ENCODE measurements at places on chromosomes 1 and 21. TPM values are rescaled to one million over a fixed set of nuclear protein-coding genes. Genes with fewer than 3 reads are reported as not detected.

- H3K27ac ChIP-seq = no peak overlapping the region
- no peak overlapping the region for H3K4me3 ChIP-seq
- H3K27me3 ChIP-seq = no peaks in the 10 kb centered on the region
- DNase-seq = no peak
- H3K4me1 ChIP-seq = no peaks in the 10 kb centered on the region
- H3K36me3 ChIP-seq = no peaks in the 10 kb centered on the region
These were observed 37.1 kb upstream of the IL12RB2 start for GRCh38 chr1:67270541-67270940.

DNA sequence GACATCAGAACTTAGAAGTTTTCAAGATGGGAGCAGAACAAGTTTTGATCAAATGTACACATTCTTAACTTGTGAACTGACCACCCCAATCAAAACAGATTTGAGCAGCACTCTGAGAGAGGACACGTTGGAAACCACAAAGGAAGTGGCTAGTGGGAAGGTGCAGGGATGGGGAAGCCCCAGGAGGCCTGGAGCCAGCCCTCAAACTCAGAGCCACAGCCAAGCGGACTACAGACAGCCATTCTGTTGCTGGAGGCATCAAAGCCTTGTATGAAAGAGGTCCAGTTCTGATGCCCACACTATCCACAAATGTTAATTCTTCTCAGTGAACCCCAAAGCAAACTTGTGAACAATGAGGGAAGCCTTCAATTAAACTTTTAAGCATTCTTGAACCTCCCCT, 143.6 kb upstream of the RAB4A start:
- H3K27ac ChIP-seq = no peak overlapping the region
- H3K4me1 ChIP-seq = no peaks in the 10 kb centered on the region
- no peaks in the 10 kb centered on the region for H3K36me3 ChIP-seq
- no peaks in the 10 kb centered on the region for H3K27me3 ChIP-seq
- no peak for DNase-seq

DNA sequence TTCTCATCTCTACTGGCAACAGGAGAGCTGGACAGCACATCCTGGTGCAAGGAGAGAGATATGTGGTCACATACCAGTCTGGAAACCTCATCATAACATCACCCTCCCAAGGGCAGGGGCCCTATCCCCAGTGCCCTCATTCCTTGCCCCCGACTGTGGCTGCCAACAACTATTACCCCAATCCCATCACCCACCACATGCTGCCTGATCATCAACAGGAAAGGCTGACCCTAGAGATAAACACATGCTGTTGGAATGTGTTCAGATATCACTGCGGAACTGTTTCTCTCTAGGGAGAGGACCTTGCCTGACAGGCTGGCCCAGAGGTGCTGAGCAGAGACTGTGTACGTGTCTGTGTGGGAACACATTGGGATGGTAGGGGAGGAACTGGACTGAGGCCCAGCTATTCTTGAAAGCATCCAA, 4.5 kb upstream of the INKA2 start:
- no peaks in the 10 kb centered on the region for H3K4me1 ChIP-seq
- no peak overlapping the region for H3K4me3 ChIP-seq
- no peaks in the 10 kb centered on the region for H3K27me3 ChIP-seq
- DNase-seq = no peak
- H3K36me3 ChIP-seq = no peaks in the 10 kb centered on the region

GRCh38 chr1:224864006-224864405, 65.5 kb upstream of the DNAH14 start:
- no peaks in the 10 kb centered on the region for H3K27me3 ChIP-seq
- no peaks in the 10 kb centered on the region for H3K36me3 ChIP-seq
- H3K4me3 ChIP-seq = no peak overlapping the region
- DNase-seq = no peak
- H3K27ac ChIP-seq = no peak overlapping the region

- H3K4me1 ChIP-seq = no peaks in the 10 kb centered on the region
- H3K4me3 ChIP-seq = no peak overlapping the region
- H3K27me3 ChIP-seq = no peaks in the 10 kb centered on the region
- no peak for DNase-seq
- no peaks in the 10 kb centered on the region for H3K36me3 ChIP-seq
These were observed 64.0 kb upstream of the COA6 start for GRCh38 chr1:234309243-234309597.

GRCh38 chr1:114510274-114511031, 550 bp downstream of the TRIM33 start:
- H3K4me3 ChIP-seq = peak overlapping the region; percentile 89
- peak overlapping the region; percentile 95 for H3K27ac ChIP-seq
- no peaks in the 10 kb centered on the region for H3K36me3 ChIP-seq
- H3K27me3 ChIP-seq = no peaks in the 10 kb centered on the region
- no peaks in the 10 kb centered on the region for H3K4me1 ChIP-seq

FTCD gene
- not detected for total RNA-seq

OR14K1 gene
- total RNA-seq = 1.0 TPM

AXDND1 gene
- 0.98 TPM for total RNA-seq

DNA sequence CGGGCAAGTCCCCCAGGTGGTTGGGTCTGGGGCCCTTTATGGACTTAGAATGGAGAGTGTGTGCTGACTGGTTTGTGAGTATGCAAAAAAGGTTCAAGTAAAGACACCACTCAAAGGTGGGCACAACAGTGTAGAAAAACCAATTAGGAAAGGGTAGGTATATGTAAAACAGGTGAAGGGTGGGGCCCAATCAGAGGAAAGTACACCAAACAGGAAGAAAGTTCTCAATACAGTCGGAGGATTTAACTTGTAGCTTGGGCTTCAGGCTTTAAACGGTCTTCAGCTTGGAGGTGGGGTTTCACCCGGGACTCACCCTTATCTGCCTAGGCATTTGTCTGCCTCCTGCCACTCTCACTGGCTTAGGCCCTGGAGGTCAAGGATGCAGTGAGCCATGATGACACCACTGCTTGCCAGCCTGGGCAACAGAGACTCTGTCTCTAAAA, 6.8 kb upstream of the PUM1 start:
- DNase-seq = no peak
- H3K27me3 ChIP-seq = no peaks in the 10 kb centered on the region
- no peaks in the 10 kb centered on the region for H3K36me3 ChIP-seq
- H3K4me3 ChIP-seq = no peak overlapping the region

- DNase-seq = no peak
- H3K4me3 ChIP-seq = no peak overlapping the region
- no peak overlapping the region for H3K27ac ChIP-seq
- H3K36me3 ChIP-seq = no peaks in the 10 kb centered on the region
These were observed 944 bp downstream of the PLPPR5 start for GRCh38 chr1:99003581-99004253.

DNA sequence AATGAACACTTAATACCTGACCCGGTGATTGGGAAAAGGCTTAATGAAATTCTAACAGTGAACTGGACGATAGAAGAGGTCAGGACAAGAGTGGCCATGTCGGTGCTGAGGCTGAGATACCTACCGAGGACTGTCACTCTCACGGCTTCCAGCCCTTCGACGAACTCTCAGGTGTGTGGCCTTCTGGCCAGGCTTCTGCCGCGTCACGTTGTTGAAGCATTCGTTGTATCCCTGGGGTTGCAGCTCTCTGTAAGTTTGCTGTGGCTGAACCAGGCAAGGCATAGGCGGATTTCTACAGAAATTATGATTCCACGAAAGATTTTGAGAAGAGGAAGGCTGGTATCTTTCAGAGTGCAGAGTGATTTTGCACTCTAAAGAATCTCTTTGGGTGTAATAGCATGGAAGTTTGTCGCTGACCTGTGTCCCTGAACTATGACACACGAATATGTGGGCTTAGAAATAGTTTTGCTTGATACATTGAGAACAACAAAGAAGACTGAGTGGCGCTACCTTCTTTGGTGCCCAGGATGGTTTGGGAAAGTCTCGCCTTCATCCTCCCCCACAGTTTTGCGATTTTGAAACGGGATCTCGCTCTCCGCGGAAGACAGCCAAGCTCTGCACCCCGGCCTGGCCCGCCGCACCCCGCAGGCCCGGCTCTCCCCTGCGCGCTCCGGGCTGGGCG, 403 bp upstream of the EPHX4 start:
- H3K4me1 ChIP-seq = no peaks in the 10 kb centered on the region
- no peaks in the 10 kb centered on the region for H3K36me3 ChIP-seq
- H3K27ac ChIP-seq = no peak overlapping the region
- DNase-seq = no peak

PSMG1 gene
- 24.7 TPM for total RNA-seq

C1orf216 gene
- 16.0 TPM for total RNA-seq

DNA sequence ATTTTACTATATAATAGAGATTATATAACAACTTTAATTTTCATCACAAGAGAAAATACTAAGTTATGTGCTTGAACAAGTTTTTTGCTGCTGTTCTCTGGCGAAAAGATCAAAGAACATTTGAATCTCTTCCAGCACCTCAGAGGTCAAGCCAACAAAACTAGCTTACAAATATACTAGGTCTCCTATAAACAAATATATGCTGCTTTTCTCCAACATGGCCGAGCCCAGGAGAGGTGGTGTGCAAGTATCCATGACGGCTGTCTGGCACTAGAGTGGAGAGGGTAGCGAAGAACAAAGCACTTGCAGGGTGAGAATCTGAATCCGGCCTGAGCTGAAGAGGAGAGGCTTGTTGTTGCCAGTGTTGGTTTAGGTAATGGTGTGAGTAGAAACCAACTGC, 7.5 kb upstream of the FMO3 start:
- H3K27ac ChIP-seq = no peak overlapping the region
- no peaks in the 10 kb centered on the region for H3K36me3 ChIP-seq
- DNase-seq = no peak
- H3K4me3 ChIP-seq = no peak overlapping the region
- H3K4me1 ChIP-seq = no peaks in the 10 kb centered on the region

GRCh38 chr1:236258114-236258622, 23.6 kb downstream of the ERO1B start:
- no peak overlapping the region for H3K27ac ChIP-seq
- H3K4me1 ChIP-seq = no peaks in the 10 kb centered on the region
- no peaks in the 10 kb centered on the region for H3K27me3 ChIP-seq

GRCh38 chr1:116401646-116402176, 28.7 kb downstream of the ATP1A1 start:
- no peaks in the 10 kb centered on the region for H3K27me3 ChIP-seq
- no peak overlapping the region for H3K4me3 ChIP-seq
- peaks cover 39% of the 10 kb centered on the region for H3K36me3 ChIP-seq
- H3K27ac ChIP-seq = no peak overlapping the region
- DNase-seq = no peak
- H3K4me1 ChIP-seq = no peaks in the 10 kb centered on the region

GRCh38 chr21:45176141-45176540, 101.8 kb downstream of the ADARB1 start:
- H3K27me3 ChIP-seq = no peaks in the 10 kb centered on the region
- no peak overlapping the region for H3K4me3 ChIP-seq
- DNase-seq = no peak
- no peaks in the 10 kb centered on the region for H3K4me1 ChIP-seq

GRCh38 chr1:16134066-16134801, 21.6 kb downstream of the EPHA2 start:
- DNase-seq = no peak
- H3K27ac ChIP-seq = peak overlapping the region; percentile 53
- no peaks in the 10 kb centered on the region for H3K36me3 ChIP-seq
- H3K4me1 ChIP-seq = no peaks in the 10 kb centered on the region
- no peak overlapping the region for H3K4me3 ChIP-seq

GRCh38 chr1:23098463-23099170, 70.0 kb downstream of the LUZP1 start:
- no peaks in the 10 kb centered on the region for H3K36me3 ChIP-seq
- no peak for DNase-seq
- no peak overlapping the region for H3K4me3 ChIP-seq
- H3K27me3 ChIP-seq = no peaks in the 10 kb centered on the region
- H3K4me1 ChIP-seq = peaks cover 5% of the 10 kb centered on the region

DNA sequence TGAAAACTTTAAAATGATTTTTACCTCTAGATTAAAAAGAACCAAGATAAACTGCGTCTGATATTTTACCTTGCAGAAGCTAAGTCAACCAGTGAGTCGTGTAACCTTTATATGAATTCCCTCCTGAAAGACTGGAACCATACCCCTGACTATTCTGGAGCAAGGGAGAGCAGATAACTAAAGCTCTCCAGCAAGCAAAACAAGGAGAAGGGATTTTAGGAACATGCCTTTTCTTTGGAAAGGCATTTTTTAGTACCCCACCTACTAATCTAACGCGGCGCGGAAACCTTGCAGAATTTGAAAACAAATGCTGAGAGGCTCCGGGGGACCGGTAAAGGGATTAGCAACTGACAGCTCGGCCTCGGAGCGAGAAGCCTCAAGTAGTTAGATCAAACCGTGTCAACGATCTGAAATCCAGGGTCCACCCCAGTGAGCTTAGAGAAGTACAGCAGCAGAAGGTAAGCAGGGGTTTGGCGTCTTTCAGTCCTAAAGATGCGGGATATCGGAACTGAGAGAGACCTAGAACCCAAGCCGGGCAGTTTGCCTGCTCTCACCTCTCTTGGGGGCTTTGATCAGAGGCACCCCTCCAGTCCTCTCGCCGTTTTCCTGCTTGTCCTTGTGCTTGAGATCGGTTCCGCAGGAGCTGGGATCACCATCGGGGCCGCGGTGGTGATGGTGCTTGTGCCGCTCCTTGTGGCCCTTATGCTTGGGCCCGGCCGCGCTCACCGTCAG, 954 bp downstream of the RSBN1 start:
- H3K4me3 ChIP-seq = peak overlapping the region; percentile 84
- peak; percentile 62 for DNase-seq
- no peaks in the 10 kb centered on the region for H3K27me3 ChIP-seq
- no peaks in the 10 kb centered on the region for H3K4me1 ChIP-seq
- no peaks in the 10 kb centered on the region for H3K36me3 ChIP-seq

GRCh38 chr1:111199329-111199728, 1.1 kb downstream of the DENND2D start:
- H3K27me3 ChIP-seq = no peaks in the 10 kb centered on the region
- H3K4me1 ChIP-seq = peaks cover 11% of the 10 kb centered on the region

DNA sequence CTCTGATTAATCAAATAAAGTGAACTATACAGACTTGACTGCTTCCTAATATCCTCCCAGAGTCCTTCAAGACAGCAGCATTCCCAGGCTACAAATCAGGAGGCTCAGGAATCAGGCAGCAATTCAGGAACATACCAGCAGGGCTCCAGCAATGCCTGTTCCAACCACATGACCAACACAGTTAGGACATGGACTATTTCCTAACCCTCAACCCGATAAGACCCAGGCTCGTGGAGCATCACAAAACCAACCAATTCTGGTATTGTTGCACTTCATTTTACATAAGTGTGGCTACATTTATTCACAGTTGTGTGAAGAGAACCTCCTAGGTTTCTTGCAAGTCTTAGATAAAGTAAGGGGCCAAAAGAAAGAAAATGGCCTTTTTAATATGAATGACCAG, 546.2 kb upstream of the ADGRL2 start:
- H3K27me3 ChIP-seq = no peaks in the 10 kb centered on the region
- no peak for DNase-seq
- H3K27ac ChIP-seq = no peak overlapping the region
- no peaks in the 10 kb centered on the region for H3K4me1 ChIP-seq
- H3K4me3 ChIP-seq = no peak overlapping the region

All from breast epithelium (tissue), 4 donors.